Ascending aorta (tissue), 2 donors: ENCODE measurements at places on chromosomes 7 and 10. TPM values are rescaled to one million over a fixed set of nuclear protein-coding genes. Genes with fewer than 3 reads are reported as not detected.

DNA sequence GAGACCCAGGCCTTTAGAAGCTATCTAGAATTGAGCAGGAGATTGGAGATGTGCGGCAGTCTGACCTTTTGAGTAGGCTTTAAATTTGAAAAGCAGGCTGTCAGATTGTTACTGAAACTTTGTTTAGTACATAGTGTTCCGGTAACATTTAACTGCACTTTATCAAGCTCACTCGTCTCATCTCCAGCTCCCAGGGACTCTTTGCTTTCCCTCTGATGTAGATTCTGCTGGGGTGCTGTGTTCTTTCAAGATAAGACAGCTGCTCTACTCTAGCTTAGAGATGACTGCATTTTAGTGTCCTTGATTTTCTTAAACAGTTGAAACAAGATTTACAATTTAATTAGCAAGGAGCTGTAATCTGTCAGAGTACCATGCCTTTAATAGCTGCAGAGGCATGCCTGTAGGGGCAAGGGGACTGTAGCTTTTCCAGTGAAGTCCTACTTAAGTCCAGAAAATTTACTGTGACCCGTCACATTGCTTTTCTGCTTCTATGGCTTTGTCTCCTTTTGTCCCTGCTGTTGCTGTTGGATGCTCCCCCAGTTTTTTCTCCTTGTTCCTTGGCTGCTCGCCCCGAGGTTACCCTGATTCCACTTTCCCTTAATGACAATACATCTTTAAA, 56.4 kb upstream of the MTPN start:
- H3K27ac ChIP-seq, result no peak overlapping the region
- no peak for DNase-seq
- H3K4me1 ChIP-seq, result no peaks in the 10 kb centered on the region
- no peak overlapping the region for H3K4me3 ChIP-seq

GRCh38 chr10:52539463-52539862, 225.4 kb downstream of the DKK1 start:
- DNase-seq, result no peak
- no peaks in the 10 kb centered on the region for H3K4me1 ChIP-seq
- no peak overlapping the region for H3K27ac ChIP-seq

- H3K27me3 ChIP-seq, result no peaks in the 10 kb centered on the region
- H3K4me1 ChIP-seq, result no peaks in the 10 kb centered on the region
- no peak for DNase-seq
- no peak overlapping the region for H3K4me3 ChIP-seq
- no peaks in the 10 kb centered on the region for H3K36me3 ChIP-seq
Observed at GRCh38 chr10:58350619-58351323, 16.0 kb downstream of the UBE2D1 start.

Gene UBN2
- 3.7 TPM for total RNA-seq

GRCh38 chr10:26029858-26030257, 95.8 kb downstream of the MYO3A start:
- no peak overlapping the region for H3K4me3 ChIP-seq
- H3K27ac ChIP-seq, result no peak overlapping the region
- H3K36me3 ChIP-seq, result no peaks in the 10 kb centered on the region
- DNase-seq, result no peak
- H3K27me3 ChIP-seq, result no peaks in the 10 kb centered on the region
- H3K4me1 ChIP-seq, result no peaks in the 10 kb centered on the region

- no peaks in the 10 kb centered on the region for H3K36me3 ChIP-seq
- no peak overlapping the region for H3K4me3 ChIP-seq
- H3K4me1 ChIP-seq, result no peaks in the 10 kb centered on the region
- H3K27ac ChIP-seq, result no peak overlapping the region
- no peak for DNase-seq
Observed at GRCh38 chr10:75246506-75246905, 10.7 kb upstream of the COMTD1 start.

GRCh38 chr7:139574618-139575337, 51.3 kb downstream of the CLEC2L start:
- no peaks in the 10 kb centered on the region for H3K27me3 ChIP-seq
- DNase-seq, result no peak
- no peak overlapping the region for H3K4me3 ChIP-seq
- peaks cover 72% of the 10 kb centered on the region for H3K36me3 ChIP-seq
- H3K27ac ChIP-seq, result no peak overlapping the region

Gene INTS15
- 15.2 TPM for total RNA-seq

DNA sequence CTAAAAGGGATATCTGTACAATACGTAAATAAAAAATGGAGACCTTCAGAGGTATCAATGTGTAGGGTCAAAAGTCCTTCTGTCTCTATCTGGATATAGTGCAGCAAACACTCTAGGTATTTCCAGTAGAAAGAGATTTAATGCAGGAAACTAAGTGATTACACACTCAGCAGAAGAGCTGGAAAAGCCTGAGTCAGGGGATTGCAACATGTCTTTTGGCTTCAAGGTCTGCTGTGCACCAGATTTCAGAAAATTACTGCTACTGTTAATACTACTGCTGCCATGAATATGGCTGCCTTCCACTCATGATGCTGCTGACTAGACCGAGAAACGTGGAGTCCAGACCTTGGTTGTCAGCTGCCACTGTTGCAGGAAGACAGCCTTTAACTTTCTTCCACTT, 94.9 kb upstream of the DLX6 start:
- no peak overlapping the region for H3K4me3 ChIP-seq

- peak overlapping the region; percentile 66 for H3K4me3 ChIP-seq
- H3K27ac ChIP-seq, result peak overlapping the region; percentile 72
Observed at GRCh38 chr7:4883033-4883371, 514 bp downstream of the RADIL start.

Gene DUS4L
- total RNA-seq, result 0.75 TPM

DNA sequence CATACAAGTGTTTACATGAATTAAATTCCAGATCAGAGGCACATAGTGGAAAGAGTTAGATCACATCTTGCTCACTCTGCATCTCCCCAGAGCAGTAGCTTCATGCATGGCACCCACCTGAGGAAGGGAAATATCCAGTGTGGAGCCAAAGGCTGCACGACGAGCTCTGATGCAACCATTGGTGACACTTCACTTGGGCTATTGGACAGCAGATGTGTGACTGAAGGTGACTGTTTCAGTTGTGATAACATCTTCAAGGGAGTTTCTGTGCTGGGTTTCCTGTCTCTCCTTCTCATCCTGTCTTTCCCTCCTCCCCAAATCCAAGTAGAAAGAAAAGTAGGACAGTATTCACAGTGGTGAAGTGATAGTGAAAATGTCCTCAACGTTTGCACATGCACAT, 115.0 kb downstream of the TAF3 start:
- H3K27ac ChIP-seq, result no peak overlapping the region
- H3K27me3 ChIP-seq, result no peaks in the 10 kb centered on the region
- no peaks in the 10 kb centered on the region for H3K4me1 ChIP-seq
- no peak for DNase-seq

- no peak overlapping the region for H3K27ac ChIP-seq
- no peak for DNase-seq
- H3K36me3 ChIP-seq, result no peaks in the 10 kb centered on the region
- H3K4me1 ChIP-seq, result no peaks in the 10 kb centered on the region
- H3K27me3 ChIP-seq, result no peaks in the 10 kb centered on the region
Observed at GRCh38 chr10:34346516-34347100, 468.5 kb downstream of the PARD3 start.

Gene VGF
- total RNA-seq, result not detected

DNA sequence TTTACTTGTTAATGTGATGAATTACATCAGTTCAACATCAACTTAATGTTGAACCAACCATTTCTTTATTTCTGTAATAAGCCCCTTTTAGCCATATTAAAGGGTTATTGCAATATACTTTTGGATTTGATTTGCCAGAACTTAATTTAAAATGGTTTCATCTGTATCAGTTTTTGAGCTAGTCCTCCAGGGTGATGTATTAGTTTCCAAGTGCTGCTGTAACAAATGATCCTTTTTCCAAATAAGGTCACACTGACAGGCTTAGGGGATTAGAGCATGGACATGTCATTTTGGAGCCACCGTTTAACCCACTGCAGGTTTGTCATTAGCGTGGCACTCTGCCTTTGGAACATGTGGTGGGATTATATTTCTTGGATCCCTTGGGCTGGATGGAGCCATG, 244.8 kb upstream of the PLPP4 start:
- no peak overlapping the region for H3K4me3 ChIP-seq
- no peak for DNase-seq
- H3K4me1 ChIP-seq, result no peaks in the 10 kb centered on the region
- no peaks in the 10 kb centered on the region for H3K27me3 ChIP-seq

DNA sequence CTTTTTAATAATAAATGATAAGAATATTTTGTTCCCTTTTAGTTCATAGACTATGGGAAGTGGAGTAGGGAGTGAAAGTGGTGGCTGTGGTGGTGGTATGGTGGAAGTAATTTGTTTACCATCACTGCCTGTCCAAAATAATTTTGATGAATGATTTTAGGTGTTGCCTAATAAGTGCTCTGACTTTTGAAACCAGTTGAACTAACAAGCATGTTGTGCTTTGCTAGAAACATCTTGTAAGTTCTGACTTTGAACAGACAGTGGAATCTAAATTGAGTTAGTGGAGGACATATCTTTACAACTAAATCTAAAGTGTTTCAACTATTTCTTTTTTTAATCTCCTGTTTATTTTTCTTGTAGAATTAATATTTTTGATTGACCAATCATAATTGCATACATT, 49.7 kb downstream of the ZEB1 start:
- H3K4me3 ChIP-seq, result no peak overlapping the region
- no peaks in the 10 kb centered on the region for H3K4me1 ChIP-seq
- H3K27me3 ChIP-seq, result no peaks in the 10 kb centered on the region
- no peak for DNase-seq
- no peak overlapping the region for H3K27ac ChIP-seq
- H3K36me3 ChIP-seq, result peaks cover 3% of the 10 kb centered on the region

DNA sequence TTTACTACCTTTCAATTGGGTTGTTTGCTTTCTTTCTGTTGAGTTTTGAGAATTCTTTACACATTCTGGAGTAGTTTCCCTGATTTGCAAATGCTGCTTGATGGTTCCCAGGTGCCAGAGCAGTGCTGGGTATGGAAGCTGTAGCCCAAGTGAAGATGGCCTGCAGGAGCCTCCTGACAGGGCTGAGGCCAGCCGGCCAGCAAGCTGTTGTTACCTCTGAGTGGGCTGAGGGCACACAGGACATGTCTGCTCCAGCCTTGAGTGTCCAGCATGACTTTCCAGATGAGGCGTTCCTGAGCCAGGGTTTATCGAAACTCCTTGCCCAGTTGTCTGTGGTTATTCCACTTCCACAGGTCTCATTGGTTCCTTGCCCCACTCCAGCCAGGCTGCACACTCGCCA, 164.6 kb upstream of the TNS3 start:
- H3K36me3 ChIP-seq, result no peaks in the 10 kb centered on the region
- no peaks in the 10 kb centered on the region for H3K27me3 ChIP-seq
- no peak for DNase-seq
- H3K4me3 ChIP-seq, result no peak overlapping the region
- H3K4me1 ChIP-seq, result peaks cover 4% of the 10 kb centered on the region

- no peak for DNase-seq
- H3K27me3 ChIP-seq, result no peaks in the 10 kb centered on the region
- no peaks in the 10 kb centered on the region for H3K4me1 ChIP-seq
- H3K36me3 ChIP-seq, result no peaks in the 10 kb centered on the region
- no peak overlapping the region for H3K27ac ChIP-seq
- no peak overlapping the region for H3K4me3 ChIP-seq
Observed at GRCh38 chr7:82098414-82098813, 328.6 kb upstream of the HGF start.

- H3K4me1 ChIP-seq, result no peaks in the 10 kb centered on the region
- no peak overlapping the region for H3K4me3 ChIP-seq
- no peaks in the 10 kb centered on the region for H3K36me3 ChIP-seq
- H3K27me3 ChIP-seq, result no peaks in the 10 kb centered on the region
- DNase-seq, result no peak
Observed at GRCh38 chr7:82741493-82741892, 297.9 kb upstream of the CACNA2D1 start.

Gene GBX1
- total RNA-seq, result not detected

Gene CLDN12
- 55.3 TPM for total RNA-seq

GRCh38 chr7:122887848-122888247, 1.6 kb upstream of the CADPS2 start:
- peak overlapping the region; percentile 92 for H3K4me3 ChIP-seq
- H3K27me3 ChIP-seq, result no peaks in the 10 kb centered on the region
- DNase-seq, result no peak
- H3K4me1 ChIP-seq, result peaks cover 3% of the 10 kb centered on the region
- no peaks in the 10 kb centered on the region for H3K36me3 ChIP-seq
- H3K27ac ChIP-seq, result peak overlapping the region; percentile 24

DNA sequence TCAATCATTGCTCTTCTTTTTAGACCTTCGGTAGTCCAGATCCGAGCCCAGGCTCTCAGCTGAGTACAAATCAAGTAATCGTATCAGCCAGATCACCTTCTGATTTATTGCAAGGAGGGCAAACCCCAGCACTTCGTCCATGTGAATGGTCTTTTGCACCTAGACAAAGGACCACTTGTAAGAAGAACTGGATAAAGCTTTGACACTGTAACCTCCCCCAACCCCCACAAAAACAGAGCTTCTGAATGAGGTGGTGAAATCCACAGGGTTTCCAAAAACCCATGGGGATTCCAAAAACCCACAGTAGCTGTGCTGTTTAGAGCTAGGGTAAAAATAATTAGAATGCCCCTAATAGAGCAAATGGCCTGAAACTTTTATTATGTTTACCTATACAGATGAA, 148.8 kb upstream of the ODAD2 start:
- no peaks in the 10 kb centered on the region for H3K4me1 ChIP-seq
- no peak overlapping the region for H3K4me3 ChIP-seq
- no peak for DNase-seq

- DNase-seq, result no peak
- H3K4me1 ChIP-seq, result peaks cover 2% of the 10 kb centered on the region
- H3K36me3 ChIP-seq, result no peaks in the 10 kb centered on the region
- H3K27ac ChIP-seq, result no peak overlapping the region
Observed at GRCh38 chr7:22671177-22671879, 55.7 kb upstream of the IL6 start.

Gene UCMA
- total RNA-seq, result not detected

- H3K27me3 ChIP-seq, result no peaks in the 10 kb centered on the region
- no peaks in the 10 kb centered on the region for H3K36me3 ChIP-seq
- peaks cover 10% of the 10 kb centered on the region for H3K4me1 ChIP-seq
- no peak overlapping the region for H3K4me3 ChIP-seq
Observed at GRCh38 chr7:144728551-144728950, 107.3 kb downstream of the TPK1 start.

Gene ZNF488
- total RNA-seq, result not detected

- H3K4me1 ChIP-seq, result peaks cover 8% of the 10 kb centered on the region
- H3K27ac ChIP-seq, result peak overlapping the region; percentile 59
- H3K4me3 ChIP-seq, result peak overlapping the region; percentile 78
- DNase-seq, result no peak
Observed at GRCh38 chr10:95693071-95693667, 558 bp downstream of the TCTN3 start.

GRCh38 chr7:14762561-14762960, 140.0 kb downstream of the DGKB start:
- no peak overlapping the region for H3K4me3 ChIP-seq
- no peak for DNase-seq
- H3K27me3 ChIP-seq, result no peaks in the 10 kb centered on the region
- H3K27ac ChIP-seq, result no peak overlapping the region
- no peaks in the 10 kb centered on the region for H3K4me1 ChIP-seq
- H3K36me3 ChIP-seq, result no peaks in the 10 kb centered on the region

GRCh38 chr10:3805201-3805790, 20.3 kb upstream of the KLF6 start:
- no peaks in the 10 kb centered on the region for H3K36me3 ChIP-seq
- H3K4me1 ChIP-seq, result peaks cover 20% of the 10 kb centered on the region
- H3K27ac ChIP-seq, result peak overlapping the region; percentile 92
- peak; percentile 81 for DNase-seq
- peak overlapping the region; percentile 23 for H3K4me3 ChIP-seq

GRCh38 chr7:45456747-45457524, 117.2 kb upstream of the ADCY1 start:
- H3K36me3 ChIP-seq, result no peaks in the 10 kb centered on the region
- no peak overlapping the region for H3K4me3 ChIP-seq
- H3K27ac ChIP-seq, result no peak overlapping the region

GRCh38 chr7:114356133-114356532, 58.5 kb upstream of the FOXP2 start:
- DNase-seq, result no peak
- no peaks in the 10 kb centered on the region for H3K36me3 ChIP-seq
- H3K4me3 ChIP-seq, result no peak overlapping the region
- no peaks in the 10 kb centered on the region for H3K27me3 ChIP-seq

Gene LMOD2
- total RNA-seq, result not detected
